ENCODE measurements at places on chromosomes 11 and 22.

- peak; percentile 68 for DNase-seq
Observed at GRCh38 chr11:134045799-134046635, 22.9 kb upstream of the JAM3 start.

GRCh38 chr22:40635940-40636379, 559 bp downstream of the MRTFA start:
- no peak for DNase-seq

GRCh38 chr11:91141655-91142054, 918.8 kb upstream of the CHORDC1 start:
- DNase-seq = no peak

GRCh38 chr11:8905528-8906165, 5.3 kb upstream of the AKIP1 start:
- no peak for DNase-seq

DNA sequence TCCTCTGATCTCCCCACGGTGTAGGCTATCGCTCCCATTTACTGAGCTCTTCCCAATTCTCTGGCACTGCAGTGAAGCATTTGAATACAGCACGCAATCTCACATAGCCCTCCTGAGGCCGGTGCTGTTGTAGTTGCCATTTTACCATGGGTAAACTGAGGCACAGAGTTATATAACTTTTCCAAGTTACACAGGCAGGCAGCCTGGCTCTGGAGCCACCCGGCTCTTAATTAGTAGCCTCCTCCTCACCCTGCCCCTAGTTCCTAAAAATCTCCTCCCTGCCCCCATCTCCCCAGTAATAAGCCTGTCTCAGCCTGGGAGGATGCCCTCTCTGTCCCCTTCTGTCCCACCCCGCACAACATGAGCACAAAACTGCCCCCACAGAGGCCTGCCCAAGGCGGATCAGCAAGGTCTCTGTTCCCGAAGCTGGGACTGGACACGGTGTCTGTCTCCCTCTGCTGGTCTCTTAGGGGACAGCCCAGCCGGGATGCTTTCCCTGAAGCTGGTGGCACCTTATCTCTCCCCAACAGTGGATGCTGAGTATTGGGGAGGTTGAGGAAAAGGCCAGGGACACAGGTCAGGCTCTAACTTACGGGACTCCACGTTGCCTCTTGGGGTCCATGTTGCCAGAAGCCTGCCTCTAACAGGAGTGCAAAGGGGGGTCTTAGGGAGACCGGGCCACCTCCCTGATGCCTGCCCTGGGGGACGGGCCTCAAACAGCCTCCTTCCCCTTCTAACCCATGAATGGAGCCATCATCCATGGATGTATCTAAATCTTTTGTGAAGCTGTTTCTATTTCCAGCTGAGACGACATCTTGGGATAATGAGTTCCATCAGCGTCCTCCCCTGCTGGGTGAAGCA, 9.1 kb upstream of the CLCF1 start:
- DNase-seq = peak; percentile 65

- DNase-seq = peak; percentile 52
Observed at GRCh38 chr22:17257121-17258001, 38.1 kb upstream of the ADA2 start.

GRCh38 chr11:124473476-124473875, 28.0 kb upstream of the OR8B8 start:
- no peak for DNase-seq

DNA sequence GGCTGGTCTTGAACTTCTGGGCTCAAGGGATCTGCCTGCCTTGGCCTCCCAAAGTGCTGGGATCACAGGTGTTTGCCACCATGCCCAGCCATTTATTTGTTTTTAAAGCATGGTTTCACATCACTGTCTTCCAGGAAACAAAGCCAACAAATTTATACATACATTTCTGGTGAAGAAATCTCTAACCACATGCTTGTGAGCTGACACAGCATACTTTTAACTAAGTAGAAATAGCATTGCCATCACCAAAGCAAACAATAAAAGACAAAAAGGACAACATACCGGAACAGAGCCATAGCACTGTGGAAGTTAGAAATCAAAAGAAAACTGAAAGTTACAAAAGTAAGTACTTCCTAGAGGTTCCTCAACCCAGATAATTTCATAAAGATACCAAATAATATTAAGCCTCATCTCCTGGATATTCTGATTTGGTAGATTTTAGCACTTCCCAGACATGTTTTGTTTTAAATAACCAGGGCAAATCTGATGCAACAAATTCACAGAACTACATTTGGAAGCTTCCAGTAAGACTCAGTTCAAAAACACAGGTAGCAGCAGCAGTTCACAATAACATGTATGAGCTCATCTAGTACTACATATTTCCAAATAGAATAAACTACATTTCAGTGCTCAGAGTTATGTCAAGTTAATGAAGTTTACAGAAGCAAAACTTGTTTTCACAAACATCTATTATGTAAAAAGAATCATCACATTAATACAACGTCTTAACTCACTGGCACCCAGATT, 70.6 kb downstream of the RRAS2 start:
- DNase-seq = no peak

DNA sequence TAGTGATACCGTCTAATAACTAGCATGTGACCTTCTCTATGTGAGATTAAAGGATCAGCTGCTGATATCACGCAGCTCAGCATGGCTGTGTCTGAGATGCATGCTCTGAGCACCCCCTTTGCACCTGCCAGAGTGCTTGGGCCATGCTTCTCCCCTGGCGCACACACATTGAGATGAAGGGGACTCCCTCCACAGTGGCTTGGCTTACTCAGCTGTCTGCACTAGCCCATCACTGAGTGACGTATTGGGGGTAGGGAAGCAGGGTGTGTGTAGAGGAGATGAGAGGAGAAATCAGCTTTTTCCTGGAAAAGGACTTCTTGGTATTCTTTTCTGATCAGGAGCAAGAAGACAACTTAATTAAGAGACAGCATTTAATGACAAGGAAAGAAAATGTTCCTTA, 216.5 kb downstream of the BLID start:
- no peak for DNase-seq

GRCh38 chr11:25317216-25317615, 820.4 kb downstream of the LUZP2 start:
- DNase-seq = no peak

GRCh38 chr11:3044004-3044403, 13.2 kb downstream of the CARS1 start:
- no peak for DNase-seq

- no peak for DNase-seq
Observed at GRCh38 chr11:3224401-3225057, 5.9 kb upstream of the MRGPRG start.

GRCh38 chr22:30253205-30253852, 6.8 kb upstream of the LIF start:
- DNase-seq = no peak

Measured in DMS79 treated with DMSO at 0.1 percent for 48 hours (cell line).